Stimulated activated CD8-positive, alpha-beta memory T cell treated with anti-CD3 and anti-CD28 coated beads, Interleukin-7, amount 100 ng/mL, for 48 hours (primary cell): ENCODE measurements at places on chromosomes 11 and 22.

- no peak for DNase-seq
These were observed 48.2 kb downstream of the RTL6 start for GRCh38 chr22:44449683-44450425.

GRCh38 chr11:121540627-121541026 lies 87.9 kb upstream of the SORL1-AS1 start:
- DNase-seq, result no peak

DNA sequence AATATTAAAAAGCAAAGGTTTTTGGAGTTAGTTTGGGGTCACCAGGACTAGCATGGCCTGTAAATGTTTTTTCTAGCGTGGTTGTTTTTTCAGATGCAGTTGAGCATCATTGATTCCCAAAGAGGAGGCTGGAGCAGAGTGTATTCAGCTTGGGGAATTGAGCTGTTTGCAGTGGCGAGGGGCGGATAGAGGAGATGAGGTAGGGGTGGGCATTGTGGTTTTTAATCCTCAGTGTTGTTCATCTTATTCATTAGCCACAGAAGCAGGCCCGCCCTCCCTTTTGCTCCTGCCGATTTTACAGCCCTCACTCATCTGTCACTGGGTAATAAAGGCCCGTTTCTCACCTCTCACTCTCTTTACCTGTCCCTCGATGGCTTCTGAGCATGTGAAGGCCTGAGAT lies 51.4 kb downstream of the NF2 start:
- DNase-seq, result no peak

GRCh38 chr11:132448334-132448995 lies 1078.0 kb downstream of the NTM start:
- no peak for DNase-seq

GRCh38 chr11:79244798-79245197 lies 196.0 kb downstream of the TENM4 start:
- DNase-seq, result no peak

GRCh38 chr11:66142370-66143263 lies 72.5 kb downstream of the PACS1 start:
- DNase-seq, result no peak

- no peak for DNase-seq
These were observed 5.1 kb downstream of the TBX1 start for GRCh38 chr22:19765477-19766239.

- DNase-seq, result no peak
These were observed 1.5 kb downstream of the CLCF1 start for GRCh38 chr11:67371911-67372320.

GRCh38 chr11:11748706-11749365 lies 92.9 kb upstream of the USP47 start:
- DNase-seq, result no peak

DNA sequence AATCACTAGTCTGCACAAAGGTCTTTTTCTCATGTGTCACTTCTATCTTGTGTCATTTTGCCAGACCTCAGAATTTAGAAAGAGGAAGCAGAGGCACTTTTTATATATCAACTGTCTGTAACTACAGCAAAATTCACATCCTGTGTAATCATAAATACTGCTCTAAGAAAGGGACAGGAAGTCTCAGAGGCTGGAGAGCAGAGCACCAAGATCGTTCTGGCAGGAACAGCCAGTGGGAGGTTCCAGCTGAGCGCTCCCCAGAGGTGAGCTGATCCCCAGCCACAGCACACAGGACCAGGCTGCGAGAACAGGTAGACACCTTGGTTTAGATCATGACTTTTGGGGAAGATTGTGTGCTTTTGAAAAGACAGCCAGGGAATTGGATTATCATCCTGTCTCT lies at the start of gene MS4A7:
MS4A7 (plus strand) TSS at position 179 of the 400 bp plus-strand sequence. CDS start 4,610 bp downstream, outside the sequence.
- no peak for DNase-seq

DNA sequence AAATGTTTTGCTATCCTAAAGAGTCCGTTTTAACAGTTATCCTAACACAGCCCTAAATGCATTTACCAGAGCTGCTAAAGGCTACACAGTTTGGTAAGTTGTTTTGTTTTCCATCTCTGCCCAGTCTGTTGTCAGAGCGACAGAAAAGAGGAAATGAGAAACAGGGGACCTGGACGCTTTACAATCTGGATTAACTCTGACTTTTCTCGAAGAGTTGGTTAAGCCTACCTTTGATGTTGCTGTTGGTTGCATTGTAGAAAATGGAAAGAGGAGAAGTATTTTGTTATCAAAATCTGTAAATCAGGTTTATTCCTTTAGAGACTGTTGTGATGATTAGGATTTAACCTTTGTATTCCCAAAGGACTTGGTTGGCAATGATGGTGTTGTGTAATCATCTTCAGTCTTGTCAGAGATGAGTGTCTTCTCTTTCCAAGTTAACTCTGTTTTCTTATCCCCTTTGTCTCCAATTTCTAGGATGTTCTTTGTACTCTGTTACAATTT lies 481 bp downstream of the ANGPTL5 start:
- no peak for DNase-seq

GRCh38 chr22:39469681-39470450 lies 13.1 kb downstream of the MGAT3 start:
- DNase-seq, result no peak

DNA sequence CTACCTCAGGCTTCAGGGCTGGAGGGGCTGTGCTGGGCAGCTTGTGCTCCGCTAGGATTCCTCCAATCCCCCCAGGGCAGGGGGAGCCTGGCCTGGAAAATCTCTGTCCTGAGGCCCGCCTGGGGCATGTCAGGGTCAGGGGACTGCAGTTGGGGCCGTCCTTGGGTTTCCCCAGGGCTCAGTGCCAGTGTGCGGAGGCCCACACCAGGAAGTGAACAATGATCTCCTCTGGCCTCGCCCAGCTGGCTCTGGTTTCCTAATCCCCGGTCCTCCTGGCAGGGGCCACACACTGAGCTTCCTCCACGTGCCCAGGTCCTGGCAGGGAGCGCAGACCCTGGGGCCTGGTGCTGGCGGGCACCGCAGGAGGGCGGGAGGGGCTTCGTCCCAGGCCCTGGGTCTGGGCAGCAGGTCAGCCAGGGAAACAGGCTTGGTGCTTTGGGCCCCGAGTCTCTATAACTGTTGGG lies 1.4 kb upstream of the MUC2 start:
- DNase-seq, result no peak

DNA sequence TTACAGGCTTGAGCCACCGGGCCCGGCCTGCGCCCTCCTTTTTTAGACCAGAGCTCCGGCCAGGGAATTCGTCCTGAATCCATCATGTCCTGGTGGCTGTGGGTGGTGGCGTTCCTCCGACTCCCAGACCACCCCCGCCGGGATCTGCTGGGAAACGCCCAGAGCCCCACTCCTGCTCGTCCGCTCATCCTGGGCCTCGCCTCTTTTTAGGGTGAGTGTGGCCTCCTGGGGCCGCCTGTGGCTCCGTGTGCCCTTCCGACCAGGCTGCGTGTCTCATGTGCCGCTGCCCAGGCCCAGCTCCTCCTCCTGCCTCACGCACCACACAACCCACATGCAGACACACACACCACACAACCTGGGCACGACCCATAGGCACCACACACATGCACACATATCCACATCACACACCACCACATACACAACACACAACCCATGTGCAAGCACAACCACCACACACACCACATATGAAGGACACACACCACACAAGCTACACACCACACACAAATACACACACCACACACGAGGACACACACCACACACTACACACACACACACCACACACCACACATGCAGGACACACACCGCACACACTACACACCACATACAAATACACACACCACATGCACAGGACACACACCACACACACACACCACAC lies 946.2 kb downstream of the BRD1 start:
- no peak for DNase-seq

GRCh38 chr11:104547996-104548661 lies 350.1 kb downstream of the CASP12 start:
- no peak for DNase-seq

DNA sequence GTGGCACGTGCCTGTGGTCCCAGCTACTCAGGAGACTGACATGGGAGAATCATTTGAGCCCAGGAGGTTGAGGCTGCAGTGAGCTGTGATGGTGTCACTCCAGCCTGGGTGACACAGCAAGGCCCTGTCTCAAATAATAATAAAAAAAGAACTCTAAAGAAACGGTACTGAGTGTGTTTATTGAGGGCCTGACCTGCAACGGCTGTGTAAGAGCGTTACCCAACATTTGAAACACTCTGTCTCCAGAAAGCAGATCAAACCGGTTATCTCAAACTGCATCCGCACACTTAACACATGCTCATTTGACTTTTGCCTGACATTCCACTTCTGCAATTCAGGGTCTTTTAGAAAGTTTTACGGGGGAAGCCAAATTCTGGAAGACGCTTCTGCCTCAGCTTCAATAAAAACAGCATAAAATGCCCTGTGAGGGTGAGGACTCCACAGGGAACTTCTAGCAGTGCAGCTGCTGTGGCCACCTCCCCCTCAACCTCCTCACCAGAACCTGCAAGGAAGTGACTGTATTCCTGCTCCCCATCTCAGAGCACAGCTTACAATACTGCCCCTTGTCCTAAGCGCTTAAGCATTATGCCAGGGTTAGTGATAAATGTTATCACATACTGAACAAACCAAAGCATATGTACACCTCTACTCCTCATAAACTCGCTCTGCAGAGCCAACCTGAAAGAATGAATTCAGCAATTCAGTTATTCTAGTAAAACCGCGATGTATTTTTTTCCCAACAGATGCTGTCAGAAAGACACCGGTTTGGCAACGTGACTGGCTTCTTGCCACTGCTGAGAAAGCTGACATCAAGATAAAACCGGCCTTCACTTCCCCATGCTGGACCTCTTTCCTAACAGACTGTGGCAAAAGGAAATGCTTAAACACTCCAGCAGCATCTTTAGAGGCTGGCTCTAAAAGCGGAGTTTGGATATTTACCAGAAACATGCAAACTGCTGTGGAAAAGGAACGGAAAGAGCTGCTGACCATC lies 52.2 kb downstream of the PRDM10 start:
- no peak for DNase-seq

- no peak for DNase-seq
These were observed 13.6 kb downstream of the RNF185 start for GRCh38 chr22:31173386-31174145.

DNA sequence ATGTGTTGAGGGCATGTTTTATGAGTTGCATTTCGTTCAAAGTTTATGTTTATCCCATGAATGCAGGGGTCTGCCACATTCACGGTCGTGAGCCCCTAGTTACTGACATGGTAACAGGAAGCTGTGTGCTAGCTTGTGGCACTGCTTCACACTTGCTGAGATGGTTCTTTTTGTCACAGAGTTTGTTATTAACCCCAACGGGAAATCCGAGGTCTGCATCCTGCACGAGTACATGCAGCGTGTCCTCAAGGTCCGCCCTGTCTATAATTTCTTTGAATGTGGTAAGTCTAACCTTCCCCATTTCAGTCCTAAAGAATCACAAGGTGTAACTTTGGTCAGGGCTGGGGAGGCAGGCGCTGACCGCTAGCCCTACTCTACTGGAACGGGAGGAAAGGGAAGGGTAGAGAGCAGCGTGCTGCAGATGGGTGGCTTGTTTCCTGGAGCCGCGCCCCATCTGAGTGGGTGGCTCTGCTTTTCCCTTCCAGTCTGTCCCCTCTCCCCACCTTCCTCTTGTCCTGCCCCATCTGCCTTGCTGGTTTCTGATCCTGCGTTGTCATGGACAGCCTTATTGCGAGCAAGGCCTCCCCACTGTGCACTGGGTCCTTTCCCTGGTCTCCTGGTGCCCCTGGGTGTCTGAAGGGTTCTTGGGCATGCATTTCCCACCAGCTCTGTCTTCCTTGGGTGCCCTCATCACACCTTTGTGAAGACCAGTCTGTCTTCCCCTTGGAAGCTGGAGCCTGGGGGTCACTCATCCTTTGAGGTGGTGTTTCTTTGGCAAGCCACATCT lies 11.8 kb downstream of the DGCR8 start:
- DNase-seq, result no peak

- no peak for DNase-seq
These were observed 6.7 kb downstream of the CSNK2A3 start for GRCh38 chr11:11346303-11346702.

DNA sequence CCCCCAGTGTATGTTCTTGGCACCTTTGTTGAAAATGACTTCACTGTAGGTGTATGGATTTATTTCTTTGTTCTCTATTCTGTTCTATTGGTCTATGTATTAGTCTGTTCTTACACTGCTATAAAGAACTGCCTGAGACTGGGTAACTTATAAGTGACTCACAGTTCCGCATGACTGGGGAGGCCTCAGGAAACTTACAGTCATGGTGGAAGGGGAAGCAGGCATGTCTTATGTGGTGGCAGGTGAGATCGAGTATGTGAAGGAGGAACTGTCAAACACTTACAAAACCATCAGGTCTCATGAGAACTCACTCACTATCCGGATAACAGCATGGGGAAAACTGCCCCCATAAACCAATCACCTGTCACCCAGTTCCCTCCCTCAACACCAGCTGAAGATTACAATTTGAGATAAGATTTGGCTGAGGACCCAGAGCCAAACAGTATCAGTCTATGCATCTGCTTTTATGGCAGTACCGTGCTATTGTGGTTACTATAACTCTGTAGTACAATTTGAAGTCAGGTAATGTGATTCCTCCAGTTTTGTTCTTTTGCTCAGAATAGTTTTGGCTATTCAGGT lies 836.2 kb downstream of the DLG2 start:
- DNase-seq, result no peak

DNA sequence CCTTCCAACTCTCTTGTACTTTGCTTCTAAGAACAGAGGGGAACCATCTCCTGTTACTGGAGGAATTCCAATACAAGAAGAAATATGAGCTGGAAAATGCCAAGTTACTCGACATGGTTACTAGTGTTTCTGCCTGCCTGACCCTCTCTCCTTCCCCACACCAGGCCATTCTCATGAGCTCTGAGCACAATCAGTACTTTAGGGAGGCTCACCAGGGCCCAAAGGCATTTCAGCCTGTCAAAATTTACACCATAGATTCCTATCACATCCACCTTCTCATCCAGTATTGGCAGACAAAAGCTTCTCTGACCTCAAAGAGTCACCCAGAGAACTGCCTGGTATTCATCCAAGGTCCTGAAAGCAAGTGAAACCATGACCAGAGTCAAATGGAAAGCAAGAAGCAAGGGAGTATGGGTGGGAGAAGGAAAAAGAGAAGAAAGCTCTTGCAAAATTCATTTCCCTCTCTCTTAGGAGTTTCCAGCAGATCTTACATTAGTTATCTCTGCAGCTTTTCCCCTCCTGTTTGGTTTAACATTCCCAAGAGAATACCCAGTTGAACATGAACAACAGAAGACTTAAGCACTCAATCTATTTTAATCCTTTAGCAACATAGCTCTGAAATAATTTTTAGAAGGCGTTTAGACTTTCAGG lies 58.7 kb upstream of the NCAM1 start:
- DNase-seq, result no peak

DNA sequence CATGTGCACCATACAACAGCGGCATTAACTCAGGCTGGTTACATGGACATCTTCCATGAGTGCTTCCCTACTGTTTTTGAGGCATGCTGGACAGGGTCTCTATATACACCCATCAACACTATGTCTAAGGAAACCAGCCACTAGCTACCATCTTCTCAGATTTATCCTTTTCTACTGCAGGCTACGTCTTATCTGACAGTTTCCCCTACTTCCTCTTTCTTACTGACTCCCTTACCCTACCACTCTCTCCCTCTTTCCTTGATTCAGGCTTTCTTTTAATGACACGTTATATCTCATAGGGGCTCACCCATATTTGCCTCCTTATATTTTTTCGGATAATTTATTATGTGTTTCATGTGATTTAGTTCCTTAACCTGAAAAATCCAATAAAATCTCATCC lies 41.8 kb downstream of the DDI1 start:
- DNase-seq, result no peak

GRCh38 chr22:48705159-48705916 lies 1122.3 kb downstream of the BRD1 start:
- DNase-seq, result no peak
